ENCODE measurements at places on chromosomes 12 and 14.

DNA sequence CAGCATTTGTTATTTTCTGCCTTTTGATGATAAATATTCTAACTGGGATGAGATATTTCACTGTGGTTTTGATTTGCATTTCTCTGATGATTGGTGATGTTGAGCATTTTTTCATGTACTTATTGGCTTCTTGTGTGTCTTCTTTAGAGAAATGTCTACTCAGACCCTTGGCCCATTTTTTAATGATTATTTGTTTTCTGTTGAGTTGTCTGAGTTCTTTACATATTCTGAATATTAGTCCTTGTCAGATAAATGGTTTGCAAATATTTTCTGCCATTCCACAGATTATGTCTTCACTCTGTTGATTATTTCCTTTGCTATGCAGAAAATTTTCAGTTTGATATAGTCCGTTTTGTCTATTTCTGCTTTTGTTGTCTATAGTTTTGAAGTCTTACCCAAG, 317.0 kb downstream of the CEP128 start:
- DNase-seq, result no peak

- DNase-seq, result no peak
Measured at GRCh38 chr14:100540141-100540925, 46.9 kb downstream of the BEGAIN start.

- no peak for DNase-seq
Measured at GRCh38 chr14:76090616-76091391, 60.9 kb upstream of the GPATCH2L start.

- no peak for DNase-seq
Measured at GRCh38 chr12:126726481-126727217, 1540.3 kb upstream of the TMEM132C start.

DNA sequence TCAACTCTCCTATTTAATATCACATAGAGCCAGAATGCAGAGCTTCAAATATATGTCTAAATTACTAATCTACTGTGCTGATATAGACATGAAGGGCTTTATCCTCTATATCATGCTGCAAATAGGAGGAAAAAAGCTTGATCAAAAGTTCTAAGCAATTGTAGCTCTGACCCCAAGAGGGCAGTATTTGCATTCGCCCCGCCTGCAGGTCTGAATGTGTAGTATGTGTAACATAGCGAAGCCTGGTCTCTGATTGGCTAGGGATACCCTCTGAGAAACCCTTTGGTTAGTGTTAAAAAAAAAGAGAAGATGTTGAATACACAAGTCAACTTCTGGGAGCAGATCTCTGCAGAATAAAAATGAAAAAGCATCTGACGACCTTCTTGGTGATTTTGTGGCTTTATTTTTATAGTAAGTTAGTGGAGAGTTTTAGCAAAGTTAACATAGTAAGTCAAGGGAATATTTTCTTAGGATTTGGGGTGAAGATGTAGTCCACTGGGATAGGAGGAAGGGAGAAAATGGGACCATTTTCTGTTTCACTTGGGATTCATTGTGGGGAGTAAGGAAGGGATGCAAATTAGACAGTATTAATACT, 151.6 kb upstream of the OR4E1 start:
- DNase-seq, result no peak

DNA sequence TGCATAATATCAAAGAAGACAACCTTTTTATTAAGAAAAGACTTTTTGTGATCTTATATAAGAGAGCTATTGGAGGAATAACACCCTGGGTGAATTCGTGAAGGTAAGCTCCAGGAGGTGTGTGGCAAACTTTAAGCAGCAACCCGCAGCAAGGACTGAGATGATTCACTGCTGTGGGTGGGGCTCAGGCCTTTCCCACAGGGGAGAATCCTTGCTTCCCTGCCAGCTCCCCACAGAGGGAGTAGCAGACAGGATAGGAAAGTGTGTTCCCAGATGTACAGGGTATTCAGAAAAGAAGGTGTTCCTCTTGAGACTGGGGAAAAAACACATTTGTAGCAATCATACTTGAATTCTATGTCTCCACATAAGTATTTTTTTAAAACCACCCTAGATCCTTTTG, 9.2 kb downstream of the NDUFA12 start:
- no peak for DNase-seq

DNA sequence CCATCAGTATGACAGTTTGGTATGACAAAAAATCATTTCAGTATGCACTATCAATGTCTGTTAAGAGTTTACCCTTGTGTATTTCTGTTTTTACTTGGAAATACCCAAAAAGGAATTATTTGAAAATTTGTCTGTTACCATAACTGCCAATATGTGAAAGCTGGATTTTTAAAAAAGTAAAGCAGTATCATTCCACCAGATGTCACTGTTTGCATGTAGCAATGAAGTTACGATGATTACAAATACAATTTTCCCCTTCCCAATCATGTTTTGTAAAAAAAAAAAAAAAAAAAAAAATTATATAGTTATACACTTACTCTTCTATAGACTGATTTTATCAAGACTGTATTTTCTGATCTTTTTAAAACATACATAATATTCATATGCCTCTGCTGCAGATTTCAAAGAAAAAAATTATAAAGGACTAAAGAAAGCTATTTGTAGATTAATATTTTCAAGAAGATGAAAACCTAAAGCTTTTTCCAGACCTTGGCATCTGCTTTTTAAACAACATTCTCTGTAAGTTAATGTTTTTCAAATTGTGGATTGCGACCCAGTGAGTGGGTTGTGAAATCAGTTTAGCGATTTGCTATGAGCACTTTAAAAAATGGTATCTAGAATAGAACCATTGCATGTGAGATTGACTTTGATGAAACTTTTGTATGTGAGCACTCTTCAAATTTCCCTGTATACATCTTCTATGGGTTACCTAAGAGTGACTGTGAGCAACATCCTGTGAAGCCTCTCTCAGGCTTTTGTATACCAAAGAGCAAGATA, 114.2 kb downstream of the TTC6 start:
- no peak for DNase-seq

- peak; percentile 8 for DNase-seq
Measured at GRCh38 chr12:117836999-117837736, 131.6 kb downstream of the KSR2 start.

GRCh38 chr14:60735416-60735815, 855 bp downstream of the MNAT1 start:
- DNase-seq, result no peak

DNA sequence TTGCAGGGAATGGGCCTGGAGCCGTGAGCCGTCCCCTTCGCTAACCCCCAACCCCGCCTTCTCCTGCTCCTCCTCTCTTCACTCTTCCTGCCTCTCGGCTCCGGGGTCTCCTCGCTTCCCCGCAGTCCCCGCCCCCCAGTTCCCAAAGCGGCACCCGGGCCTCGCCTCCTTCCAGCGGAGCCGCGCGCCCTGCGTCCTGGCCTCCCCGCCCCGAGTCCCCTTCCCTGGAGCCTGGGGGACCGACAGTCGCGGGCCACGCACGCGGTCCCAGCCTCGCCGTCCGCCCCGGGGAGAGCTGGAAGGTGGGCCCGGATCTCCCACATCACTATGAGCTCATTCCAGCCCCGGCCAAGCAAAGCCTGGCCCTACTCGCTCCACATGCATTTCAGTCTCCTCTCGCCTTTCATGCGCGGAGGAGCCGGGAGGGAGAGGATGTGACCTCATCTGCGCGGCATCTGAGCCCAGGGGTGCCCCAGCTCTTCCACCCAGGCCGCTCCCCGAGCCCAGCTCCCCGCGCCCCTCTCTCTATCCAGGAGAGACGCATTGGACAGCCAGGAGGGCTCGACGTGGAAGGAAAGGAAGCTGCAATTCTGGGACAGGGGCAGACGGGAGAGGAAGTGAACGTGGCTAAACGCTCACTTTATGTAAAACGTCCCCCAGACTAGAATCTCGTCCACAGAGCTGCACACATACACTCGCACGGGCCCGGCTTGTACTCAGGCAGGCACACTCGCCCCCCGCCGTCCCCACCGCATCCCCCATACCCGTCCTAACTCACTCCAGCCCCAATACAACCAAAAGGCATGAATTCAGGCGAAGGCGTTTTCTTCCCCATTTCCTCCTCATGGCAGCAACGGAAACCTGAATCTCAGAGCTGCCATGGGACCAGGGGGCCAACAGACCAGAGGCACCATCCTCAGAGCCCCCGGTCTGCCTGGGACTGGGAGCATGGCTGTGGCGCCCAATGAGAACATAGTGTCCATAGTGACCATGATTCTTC, 108.7 kb upstream of the CCND2 start:
- no peak for DNase-seq

GRCh38 chr14:81986005-81986404, 452.4 kb upstream of the SEL1L start:
- DNase-seq, result no peak

- DNase-seq, result peak; percentile 66
Measured at GRCh38 chr12:124993626-124994436, at the start of gene BRI3BP. TSS of gene BRI3BP (plus strand) at chr12:124993645. CDS start at chr12:124993791, 146 bp downstream.

GRCh38 chr14:90632871-90633270, 183.4 kb downstream of the TTC7B start:
- DNase-seq, result no peak

DNA sequence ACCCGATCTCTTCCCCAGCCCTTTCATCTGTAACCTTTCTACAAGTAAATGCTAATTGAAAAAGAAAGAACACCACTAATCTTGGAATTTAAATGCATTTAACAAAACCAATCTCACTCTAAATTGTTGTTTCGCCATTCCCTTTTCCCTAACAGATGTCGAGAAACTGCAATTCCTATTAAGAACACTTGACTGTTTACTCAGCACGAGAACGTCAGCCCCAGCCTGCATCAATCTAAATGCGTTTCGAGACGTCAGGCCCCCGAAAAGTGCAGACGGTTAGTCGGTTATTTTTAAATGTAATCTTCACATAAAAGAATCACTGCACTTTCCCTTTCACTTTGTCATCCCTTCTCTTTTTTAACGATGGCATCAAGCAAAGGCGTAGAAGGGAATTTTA, 837.6 kb downstream of the VRK1 start:
- DNase-seq, result no peak

DNA sequence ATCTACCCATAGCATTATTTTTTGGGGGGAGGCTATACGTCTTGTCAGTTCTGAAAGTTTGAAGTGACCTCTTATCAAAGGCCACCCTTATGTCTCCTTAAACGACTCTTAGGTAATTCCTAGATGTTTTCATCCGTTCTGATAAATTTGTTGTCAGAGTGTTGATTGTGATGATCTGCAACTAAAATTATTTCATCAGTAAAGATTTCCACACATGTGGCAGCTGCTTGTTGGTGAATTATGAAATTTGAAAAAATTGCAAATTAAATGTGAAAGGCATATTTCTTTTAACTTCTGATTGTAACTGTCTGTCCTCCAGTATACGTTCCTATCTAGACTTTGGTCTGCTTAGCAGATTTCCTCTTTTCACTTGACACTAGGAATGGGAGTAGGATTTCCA, 1.4 kb downstream of the ADIPOR2 start:
- no peak for DNase-seq

- no peak for DNase-seq
Measured at GRCh38 chr14:92549859-92550230, 36.3 kb downstream of the RIN3 start.

DNA sequence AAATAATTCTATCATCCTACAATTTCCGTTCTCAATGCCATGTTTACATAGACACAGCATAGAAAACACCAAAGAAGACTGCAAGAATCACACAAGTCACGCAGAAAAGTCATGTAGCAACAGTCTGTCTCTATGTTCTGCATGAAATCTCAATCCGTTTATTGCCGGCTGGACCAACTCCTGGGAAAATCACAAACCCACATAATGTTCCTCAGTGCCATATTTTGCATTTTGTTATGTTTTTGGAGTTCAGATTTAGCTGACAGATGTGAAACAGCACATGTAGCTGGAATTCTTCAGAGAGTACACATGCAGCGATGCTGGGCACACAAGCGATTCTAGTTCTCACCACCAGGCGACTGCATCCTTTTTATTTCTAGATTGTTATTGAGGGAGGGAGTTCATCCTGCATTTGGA, 193.1 kb downstream of the APAF1 start:
- DNase-seq, result no peak

DNA sequence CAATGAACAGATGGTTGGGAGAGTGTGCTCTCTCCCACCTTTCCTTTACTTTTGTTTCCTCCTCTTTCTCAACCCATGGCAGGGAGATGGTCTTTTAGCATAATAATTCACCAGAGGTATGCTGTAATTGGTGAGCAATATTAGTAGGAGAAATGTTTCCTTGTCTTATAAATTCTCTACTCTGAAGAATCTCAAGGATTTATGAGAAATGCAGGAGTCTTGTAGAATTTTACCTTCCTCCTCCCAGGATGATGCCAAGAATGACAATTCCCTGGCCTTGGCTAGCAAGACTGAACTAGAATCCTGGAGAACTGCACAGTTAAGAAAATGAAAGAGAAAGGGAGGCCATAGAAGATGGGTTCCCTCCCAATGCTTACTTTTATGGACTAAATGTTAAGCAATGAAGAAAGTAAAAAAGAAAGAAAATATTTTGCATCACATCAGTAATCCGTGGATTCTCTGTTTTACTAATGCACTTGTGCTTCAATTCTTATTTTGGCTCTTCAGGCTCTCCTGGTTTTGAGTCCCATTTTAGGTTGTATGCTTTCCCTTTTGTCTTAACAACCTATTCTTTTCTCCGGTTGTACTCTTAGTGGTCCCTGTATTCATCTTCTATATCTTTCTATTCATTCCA, 192.9 kb upstream of the GARIN6 start:
- DNase-seq, result no peak

- no peak for DNase-seq
Measured at GRCh38 chr14:98766818-98767217, 505.2 kb downstream of the BCL11B start.

DNA sequence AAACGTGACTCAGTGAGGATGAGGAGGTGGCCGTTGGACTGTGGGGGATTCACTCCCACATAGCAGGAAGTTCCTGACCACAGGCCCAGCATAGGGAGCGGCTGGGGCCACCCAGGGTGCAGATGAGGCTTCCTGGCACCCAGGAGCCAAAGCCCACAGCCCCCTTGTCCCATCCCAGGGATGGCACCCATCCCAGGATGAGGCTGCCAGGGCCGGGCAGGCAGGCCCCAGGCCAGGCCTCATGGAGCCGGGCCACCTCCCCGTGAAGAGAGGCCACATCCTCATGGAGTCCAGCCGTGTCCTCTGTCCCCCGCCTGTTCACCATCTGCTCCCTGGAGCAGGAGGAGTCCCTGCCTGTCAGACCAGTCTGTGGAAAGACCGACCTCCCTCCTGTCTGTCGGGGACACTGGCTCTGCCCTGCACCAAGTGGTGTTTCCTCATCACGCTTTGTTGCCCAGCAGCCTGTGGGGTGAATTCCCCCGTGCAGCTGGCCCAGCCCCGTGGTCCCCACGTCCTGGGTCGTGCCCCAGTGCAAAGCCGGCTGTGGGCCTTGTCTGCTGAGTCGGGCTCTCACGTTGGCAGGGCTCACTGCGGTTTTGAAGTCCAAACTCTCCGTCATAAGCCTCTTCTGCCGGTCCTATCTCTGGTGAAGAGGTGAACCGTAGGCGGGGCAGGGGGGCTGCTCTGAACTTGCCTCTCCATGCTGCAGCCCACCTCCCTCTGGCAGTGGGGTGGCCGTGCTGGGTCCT, 24.5 kb downstream of the MMP17 start:
- DNase-seq, result no peak

Data from amygdala (tissue), 56 donors.